IMR-90 (cell line): ENCODE measurements at places on chromosomes 7 and 10. TPM values are rescaled to one million over a fixed set of nuclear protein-coding genes. Genes with fewer than 3 reads are reported as not detected.

Gene GPC2
- total RNA-seq: 1.4 and 1.8 TPM in 2 replicates

Gene DYDC2
- not detected in 2 replicates for total RNA-seq

DNA sequence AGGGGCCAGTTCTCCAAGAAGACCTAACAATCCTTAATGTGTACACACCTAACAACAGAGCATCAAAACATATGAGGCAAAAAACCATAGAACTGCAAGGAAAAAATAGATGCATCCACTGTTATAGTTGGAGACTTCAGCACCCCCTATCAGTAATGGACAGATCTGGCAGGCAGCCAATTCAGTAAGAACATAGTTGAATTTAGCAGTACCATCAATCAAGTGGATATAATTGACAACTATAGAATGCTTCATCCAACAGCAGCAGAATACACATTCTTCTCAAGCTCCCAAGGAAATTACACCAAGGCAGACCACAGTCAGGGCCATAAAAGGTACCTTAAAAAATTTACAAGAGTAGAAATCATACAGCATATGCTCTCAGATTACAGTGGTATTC is 42.2 kb downstream of the POLL start:
- DNase-seq: no peak

GRCh38 chr10:79926037-79926436 is 22.9 kb downstream of the SFTPD start:
- no peak for DNase-seq

- no peak for DNase-seq
Measured at GRCh38 chr10:1872151-1872726, 134.9 kb upstream of the ADARB2 start.

- peak; percentile 4 for DNase-seq
Measured at GRCh38 chr10:4945766-4946717, 17.2 kb upstream of the AKR1C1 start.

- no peak for DNase-seq
Measured at GRCh38 chr7:17472939-17473338, 174.5 kb downstream of the AHR start.

DNA sequence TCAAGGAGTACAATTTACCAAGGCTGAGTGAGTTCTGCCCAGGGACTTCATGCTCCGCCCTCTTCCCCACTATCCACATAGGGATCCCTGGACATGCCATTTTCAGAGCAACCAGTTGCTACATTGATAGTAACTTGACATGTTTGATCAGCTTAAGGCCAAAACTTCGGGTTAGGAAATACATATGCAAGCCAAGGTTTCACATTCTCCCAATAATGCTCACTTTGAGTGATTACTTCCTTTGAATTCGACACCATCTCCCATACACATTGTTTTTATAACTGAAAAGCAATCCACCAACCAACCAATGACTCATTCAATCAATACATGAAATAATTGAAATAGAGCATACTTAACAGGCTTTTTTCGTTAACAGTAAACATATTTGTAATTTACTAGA is 137.9 kb downstream of the GLI3 start:
- peak; percentile 35 for DNase-seq

- DNase-seq: peak; percentile 95
Measured at GRCh38 chr10:31940839-31941653, 12.4 kb upstream of the ARHGAP12 start.

- DNase-seq: no peak
Measured at GRCh38 chr7:54798530-54798929, 39.5 kb upstream of the SEC61G start.

GRCh38 chr10:71605263-71605962 is 114.2 kb downstream of the C10orf105 start:
- DNase-seq: no peak

DNA sequence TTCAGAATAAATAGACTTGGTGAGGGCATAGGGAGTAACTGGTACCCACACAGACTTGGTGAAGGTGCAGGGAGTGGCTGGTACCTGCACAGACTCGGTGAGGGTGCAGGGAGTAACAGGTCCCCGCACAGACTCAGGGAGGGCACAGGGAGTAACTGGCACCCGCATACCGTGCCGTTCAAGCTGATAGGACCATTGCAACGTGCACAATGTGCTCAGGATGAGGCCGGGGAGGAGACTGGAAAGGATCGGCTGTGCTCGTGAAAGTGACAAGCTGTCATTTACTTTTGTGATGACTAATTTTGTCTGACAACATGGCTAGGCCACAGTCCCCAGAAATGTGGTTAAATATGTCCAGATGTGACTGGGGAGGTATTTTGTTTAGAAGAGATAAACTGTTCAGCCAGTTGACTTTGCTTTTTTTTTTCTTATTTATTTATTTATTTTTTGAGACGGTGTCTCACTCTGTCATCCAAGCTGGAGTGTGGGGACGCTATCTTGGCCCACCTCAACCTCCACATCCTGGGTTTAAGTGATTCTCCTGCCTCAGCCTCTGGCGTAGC is 76.2 kb upstream of the NMT2 start:
- no peak for DNase-seq

Gene SPDYE11
- total RNA-seq: not detected in 2 replicates

DNA sequence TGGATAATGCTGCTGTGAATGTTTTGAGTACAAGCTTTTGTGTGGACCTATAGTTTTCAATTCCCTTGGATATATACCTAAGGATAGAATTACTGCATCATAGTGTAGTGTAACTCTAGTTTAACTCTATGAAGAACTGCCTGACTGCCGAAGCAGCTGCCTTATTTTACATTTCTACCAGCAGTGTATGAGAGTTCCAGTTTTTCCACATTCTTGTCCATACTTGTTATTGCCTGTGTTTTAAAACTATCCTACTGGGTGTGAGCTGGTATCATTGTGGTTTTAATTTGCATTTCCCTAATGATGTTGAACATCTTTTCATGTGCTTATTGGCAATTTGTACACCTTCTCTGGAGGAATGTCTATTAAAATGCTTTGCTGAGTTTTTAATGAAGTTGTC is 15.7 kb downstream of the SEPTIN7 start:
- DNase-seq: no peak

DNA sequence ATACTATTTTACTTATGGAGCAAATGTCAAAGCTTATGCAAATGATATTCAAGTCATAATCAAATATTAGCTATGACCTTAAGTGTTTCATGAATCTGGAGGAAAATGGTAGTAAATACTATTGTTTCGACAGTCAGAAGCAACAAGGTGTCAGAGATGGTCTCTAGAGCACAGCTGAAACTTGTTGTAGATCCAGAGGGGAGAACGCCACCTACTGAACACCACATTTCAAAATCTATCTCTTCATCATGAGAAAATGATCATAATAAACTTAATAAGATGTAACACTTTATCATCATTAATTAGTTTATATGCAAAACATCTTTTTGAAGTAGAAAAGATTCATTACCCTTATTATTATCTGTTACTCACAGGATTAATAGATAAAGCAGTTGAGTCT is 418.7 kb downstream of the GATA3 start:
- peak; percentile 1 for DNase-seq

DNA sequence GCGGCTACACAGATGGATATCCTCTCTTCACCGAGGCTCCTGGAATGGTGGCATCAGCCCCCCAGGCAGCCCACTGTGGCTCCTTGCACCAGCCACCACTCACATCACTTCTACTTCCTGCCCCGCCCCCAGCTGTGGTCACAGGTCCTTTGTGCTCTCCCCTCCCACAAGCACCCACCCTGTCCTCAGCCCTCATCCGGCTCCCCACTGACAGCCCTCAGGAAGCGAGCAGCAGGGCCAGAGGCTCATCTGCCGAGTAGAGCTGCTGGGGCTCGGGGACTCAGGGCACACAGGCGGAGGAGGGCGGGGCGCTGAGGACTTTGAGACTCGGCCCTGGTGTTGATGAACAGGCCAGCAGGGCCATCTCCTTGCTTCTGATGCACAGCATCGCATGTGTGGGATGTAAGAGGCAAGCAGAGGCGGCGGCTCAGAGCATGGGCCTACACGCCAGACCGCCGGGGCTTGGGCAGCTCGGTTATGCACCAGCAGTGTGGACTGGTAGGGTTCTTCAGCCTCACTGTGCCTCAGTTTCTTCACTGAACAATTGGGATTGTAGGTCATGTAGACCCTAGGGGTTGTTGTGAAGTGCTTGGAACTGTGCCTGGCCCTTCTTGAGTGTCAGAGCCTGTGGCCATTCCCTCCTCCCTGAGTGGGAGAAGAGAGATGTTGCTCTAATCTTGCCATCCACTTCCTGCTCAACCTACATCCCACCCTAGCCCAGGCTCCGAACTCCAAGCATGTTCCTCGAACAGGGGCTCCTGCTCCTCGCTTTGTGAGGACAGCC is at the start of gene PRF1:
Gene PRF1 (minus strand): TSS at position 77 of the 784 bp plus-strand sequence. CDS start 1,839 bp downstream, outside the sequence.
- no peak for DNase-seq

Gene ZDHHC4
- 40.0 and 58.3 TPM in 2 replicates for total RNA-seq

DNA sequence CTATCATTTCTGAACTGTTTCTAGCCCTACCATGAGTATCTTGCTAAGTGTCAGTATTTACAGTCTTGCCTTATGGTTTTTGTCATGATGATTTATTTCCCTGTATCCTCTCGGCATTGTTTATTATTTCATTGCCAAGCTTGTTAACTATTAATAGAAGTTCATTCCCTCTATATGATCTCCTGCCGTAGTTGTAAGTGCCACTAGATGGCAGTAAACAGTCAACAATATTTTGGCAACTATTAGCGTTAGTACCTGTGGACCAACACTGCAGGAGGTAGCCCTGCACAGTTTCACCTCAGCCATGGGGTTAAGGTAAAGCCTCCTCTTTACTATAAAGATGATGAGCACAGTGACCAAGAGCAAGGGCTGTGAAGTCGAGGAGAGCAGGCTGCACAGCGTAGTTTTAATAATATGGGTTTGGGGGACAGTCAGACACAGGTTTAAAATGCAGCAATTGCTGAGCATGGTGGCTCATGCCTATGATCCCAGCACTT is 26.1 kb upstream of the CCNJ start:
- peak; percentile 54 for DNase-seq

GRCh38 chr7:48426966-48427555 is 255.8 kb downstream of the ABCA13 start:
- DNase-seq: peak; percentile 44

DNA sequence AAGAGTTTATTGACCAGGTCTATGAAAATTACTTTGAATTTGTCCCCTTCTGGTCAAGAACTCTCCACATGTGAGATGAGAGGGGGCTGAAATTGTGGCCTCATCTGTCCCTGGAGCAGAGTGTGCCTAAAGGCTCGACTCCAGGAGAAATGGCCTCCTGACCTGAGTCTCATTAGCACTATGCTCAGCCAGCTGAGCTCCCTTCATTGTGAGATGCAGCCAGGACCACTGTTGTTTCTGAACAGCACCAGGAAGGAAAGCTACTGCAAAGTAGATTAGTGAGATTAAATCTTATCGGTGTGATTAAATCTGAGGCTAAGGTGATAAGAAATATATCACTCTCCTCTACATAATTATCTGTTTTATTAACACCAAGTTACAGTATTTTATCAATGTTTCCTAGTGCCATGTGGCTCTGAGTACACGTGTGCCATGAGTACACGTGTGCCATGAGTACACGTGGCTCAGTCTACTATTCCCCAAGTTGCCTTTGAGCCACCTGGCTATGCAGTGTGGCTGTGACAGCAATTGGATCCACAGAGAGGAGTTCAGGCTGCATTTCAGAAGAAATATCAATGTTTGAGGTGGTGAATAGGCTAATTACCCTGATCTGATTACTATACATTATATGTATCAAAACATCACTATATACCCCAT is 126.9 kb downstream of the IPMK start:
- DNase-seq: no peak

GRCh38 chr7:156222151-156222550 is 409.9 kb upstream of the SHH start:
- DNase-seq: no peak

DNA sequence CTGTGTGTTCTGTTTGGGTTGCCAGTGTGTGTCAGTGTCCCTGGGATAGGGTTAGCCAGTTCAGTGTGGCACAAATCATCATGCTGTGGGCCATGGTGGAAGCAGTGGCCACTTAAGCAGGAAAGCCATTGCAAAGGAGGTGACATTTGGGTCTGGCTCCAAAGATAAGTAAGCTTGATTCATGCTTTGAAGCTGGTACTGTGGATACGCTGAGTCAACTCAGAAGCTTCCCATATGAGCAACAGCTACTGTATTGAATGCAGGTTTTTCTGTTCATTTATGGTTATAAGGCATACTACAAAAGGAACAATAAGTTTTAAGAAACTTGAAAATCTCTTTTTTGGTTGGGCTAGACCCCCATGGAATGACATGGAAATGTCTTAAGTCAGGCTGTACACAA is 143.1 kb downstream of the BMPER start:
- peak; percentile 55 for DNase-seq

Gene ZNF503
- 0.36 and 0.83 TPM in 2 replicates for total RNA-seq

DNA sequence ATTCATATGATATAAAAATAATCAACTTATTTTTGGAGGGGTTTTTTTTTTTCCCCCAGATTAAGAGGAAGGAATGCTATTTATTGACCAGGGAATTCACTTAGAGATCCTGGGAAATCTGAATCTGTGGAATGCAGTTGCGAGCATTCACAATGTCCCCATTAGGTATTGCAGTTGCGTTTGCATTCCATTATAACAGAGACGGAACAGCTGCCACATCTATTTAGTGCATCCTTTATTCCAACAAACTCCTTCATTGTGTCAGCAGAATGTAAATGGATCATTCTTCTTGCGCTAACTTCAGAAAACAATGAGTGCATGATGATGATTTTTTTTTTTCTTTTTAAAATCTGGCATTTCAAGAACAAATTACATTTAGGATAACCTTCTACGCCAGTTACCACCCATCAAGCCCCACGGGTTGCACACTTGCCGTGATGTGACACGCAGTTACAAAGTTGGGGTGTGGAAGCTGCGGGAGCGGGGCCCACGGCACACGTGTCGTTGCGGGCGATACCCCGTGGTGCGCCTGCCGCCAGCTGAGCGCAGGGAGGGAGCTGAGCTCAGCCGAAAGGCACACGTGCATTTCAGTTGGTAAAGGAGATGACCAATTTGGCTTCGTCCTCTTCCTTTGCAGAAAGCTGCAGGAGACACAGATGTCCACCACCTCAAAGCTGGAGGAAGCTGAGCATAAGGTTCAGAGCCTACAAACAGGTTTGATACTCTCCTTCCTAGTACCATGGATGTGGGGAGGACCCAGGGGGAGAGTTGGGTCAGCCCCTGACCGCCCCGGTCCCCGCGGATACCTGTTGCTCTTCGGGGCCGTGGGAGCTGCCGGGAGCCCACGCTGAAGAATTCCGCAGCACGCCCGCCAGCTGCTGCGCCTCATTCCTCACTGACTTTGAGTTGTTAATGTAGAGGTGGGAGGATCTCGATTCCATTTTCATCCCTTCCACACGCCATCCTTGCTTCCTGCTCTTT is 175.3 kb upstream of the SH2B2 start:
- DNase-seq: no peak

DNA sequence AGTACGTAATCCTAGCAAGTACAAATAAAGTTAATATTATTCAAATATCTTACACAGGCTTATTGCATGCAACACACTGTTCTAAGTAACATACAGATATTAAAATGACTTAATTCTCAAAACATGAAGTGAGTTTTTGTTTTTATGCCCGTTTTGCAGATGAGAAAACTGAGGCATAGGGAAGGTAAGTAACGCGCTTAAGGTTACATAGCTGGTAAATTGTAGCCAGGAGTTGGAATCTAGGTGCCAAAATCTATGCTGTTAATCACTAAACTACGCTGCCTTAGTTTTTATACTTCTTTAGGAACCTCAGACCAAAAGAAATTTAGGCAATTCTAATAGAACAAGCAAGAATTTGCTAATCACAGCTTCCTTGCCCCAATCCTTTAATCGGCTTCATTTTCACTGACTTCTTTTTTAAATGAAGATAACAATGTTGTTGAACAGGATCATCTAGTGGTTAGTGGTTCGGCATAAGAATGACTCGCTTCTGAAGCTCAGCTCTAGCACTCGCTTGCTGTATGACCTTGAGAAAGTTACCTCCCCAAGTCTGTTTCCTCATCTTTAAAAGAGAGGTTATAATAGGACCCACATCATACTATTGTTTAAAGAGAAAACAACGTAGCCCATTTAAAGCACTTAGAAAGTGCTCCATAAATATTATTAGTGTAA is 1.0 kb upstream of the LRRTM3 start:
- DNase-seq: no peak
